Fibroblast of gingiva (primary cell): ENCODE measurements at places on chromosomes 7 and 10.
A peak's percentile ranks its signal among the peaks of the same experiment; 100 is the strongest.

GRCh38 chr10:31912289-31912688 lies 16.3 kb downstream of the ARHGAP12 start:
- no peak for DNase-seq

GRCh38 chr10:118259288-118259906 lies 82.7 kb downstream of the FAM204A start:
- no peak for DNase-seq

GRCh38 chr7:50589364-50589763 lies 24.2 kb upstream of the DDC start:
- no peak for DNase-seq

GRCh38 chr7:111476586-111477293 lies 85.6 kb downstream of the IMMP2L start:
- DNase-seq, result no peak

DNA sequence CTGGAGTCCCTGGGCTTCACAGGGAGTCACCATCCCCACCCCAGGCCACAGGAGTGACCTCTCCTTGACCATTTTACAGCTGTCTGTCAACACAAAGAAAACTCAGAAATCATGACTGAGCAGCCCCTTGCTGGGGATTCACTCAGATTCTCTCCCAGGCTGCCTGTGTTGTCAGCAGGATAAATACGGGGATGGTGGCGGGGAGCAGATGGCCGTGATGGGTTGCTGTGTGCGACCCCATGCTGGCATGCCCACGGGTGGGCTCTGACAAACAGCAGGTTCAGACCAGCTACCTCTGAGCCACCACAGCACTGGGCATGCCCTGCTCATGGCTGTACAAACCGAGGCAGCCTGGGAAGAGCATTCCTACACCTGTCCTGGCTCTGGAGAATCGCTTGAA lies 136.1 kb downstream of the SLIT1 start:
- DNase-seq, result no peak

DNA sequence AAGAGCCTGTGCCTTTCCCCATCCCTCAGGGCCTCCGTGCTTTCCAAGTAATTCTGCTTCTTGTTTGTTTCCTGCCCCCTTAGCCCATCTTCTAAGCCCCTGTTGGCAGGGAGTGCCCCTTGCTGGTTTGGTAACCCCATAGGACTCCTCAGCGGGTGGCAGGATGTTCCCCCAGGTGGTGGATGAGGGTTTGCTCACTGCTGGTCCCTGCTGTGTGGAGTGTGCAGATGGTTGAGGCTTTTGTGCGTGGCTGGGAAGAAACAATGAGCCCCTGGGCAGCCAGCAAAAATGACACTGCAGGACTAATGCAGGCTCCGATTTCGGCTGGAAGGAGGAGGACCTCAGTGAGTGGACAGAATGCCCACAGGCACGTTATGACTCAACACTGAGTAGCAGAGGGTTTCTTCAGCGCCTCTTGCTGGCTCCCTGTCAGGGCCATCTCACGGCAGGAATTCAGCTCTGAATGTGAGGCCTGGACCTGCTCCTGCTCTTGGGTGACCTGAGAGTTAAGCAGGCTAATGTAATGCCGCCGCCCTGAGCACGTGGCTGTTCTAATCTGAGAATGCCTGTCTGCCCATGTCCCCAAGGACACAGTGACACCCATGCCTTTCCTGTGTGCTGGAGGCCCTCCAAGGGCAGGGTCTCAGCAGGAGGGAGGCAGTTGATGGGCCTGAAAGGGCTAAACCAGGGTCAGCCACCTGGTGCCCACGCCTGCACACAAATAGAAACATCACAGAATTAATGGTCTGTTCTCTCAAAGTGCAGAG lies 16.6 kb downstream of the BAG3 start:
- peak; percentile 98 for DNase-seq

DNA sequence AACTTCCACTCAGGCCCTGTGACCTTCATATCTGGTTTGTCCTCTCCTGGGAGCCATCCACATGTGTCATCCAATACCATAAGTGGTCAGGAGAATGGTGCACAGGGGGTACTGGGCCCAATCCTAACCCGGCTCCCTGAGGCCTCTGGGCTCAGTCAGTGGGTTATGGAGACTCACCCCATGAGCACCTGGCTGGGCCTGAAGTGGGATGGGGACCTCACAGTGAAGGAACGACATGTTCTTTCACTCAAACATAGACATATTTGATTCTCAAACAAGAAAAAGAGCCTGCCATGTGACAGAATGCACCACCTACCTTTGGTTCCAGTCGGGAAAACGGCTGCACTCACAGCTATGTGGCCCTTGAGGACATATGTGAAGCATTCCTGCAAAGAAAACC lies 51.8 kb downstream of the XPNPEP1 start:
- DNase-seq, result no peak

- no peak for DNase-seq
These were observed 81.0 kb upstream of the KAT6B start for GRCh38 chr10:74745449-74745848.

DNA sequence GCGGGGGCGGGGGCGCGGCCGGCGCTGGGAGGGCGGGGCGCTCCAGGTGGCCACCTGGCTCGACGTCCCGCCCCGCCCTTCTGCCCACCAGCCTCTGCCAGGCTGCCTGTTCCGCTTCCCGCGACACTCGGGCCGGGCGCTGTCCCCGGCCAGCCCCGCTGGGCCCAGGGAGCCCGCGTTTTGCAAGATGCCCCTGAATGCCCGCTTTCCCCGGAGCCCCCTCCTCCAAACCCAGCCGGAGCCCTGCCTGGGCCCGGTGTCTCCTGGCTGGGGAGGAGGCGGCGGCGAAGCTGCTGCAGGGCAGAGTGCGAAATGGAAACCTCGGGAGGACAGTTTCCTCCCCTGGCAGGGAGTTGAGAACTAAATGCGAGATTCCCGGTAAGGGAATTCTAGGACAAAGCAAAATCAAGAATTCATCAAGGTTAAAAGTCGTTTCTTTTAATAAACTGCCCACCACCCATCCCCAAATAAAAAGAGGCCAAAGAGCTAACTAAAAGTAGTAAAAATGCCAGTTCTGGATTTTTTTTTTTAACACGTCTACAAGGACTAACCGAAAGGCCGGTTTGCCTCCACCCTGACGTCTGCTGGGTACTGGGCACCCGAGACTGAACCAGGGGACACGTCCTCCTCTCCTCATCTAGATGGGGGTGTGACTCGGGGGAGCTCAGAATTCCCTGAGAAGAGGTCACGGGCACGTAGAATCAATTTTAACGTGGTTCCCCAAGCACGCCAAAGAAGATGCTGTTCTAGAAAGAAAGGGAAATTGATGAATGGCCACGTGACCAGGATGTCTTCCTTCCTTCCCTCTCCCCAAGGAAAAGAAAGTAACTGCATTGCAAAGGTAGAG lies 200.4 kb upstream of the NFE2L3 start:
- no peak for DNase-seq

- DNase-seq, result no peak
These were observed 415.3 kb downstream of the DNAJB6 start for GRCh38 chr7:157751951-157752673.

- DNase-seq, result peak; percentile 56
These were observed 195.0 kb upstream of the RHOBTB1 start for GRCh38 chr10:61138708-61139591.

- peak; percentile 92 for DNase-seq
These were observed at the start of gene FKBP9 for GRCh38 chr7:32957326-32958045. Gene FKBP9, plus strand, starts transcription at chr7:32957440. Its CDS starts 134 bp downstream, at chr7:32957574.

- DNase-seq, result no peak
These were observed 349.6 kb downstream of the TFEC start for GRCh38 chr7:115680921-115681320.

DNA sequence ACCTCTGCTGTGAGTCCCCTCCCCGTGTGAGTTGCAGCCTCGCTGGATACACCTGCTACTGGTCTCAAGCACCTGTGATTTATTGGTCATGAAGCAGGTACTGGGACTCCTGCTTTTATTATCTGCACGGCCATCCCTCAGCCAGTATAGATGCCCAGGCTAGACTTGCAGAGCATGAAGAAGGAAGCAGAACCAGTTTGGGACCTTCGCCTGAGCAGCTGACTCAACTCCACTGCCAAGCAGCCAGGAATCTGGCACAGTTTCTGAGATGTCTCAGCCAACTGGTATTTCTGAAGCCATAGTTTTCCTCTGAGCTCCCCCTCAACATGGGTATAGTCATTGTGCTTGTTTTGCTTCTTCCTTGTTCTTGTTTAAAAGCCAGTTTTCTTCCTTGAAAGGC lies 28.0 kb upstream of the SLC39A12 start:
- DNase-seq, result peak; percentile 90

DNA sequence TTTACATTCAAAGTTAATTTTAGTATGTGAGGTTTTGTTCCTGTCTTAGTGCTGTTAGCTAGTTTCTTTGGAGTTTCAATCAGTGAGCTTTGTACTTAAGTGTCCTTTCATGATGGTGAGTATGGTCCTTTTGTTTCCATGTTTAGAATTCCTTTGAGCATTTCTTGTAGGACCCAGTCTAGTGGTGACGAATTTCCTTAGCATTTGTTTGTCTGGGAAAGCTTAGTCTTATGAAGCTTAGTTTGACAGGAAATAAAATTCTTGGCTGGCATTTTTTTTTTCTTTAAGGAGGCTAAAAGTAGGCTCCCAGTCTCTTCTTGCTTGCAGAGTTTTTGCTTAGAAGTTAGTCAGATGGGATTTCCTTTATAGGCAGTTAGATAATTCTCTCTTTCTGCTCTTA lies 209.2 kb upstream of the SEMA3C start:
- DNase-seq, result no peak

- no peak for DNase-seq
These were observed 385.8 kb upstream of the KLF6 start for GRCh38 chr10:4170633-4171314.

GRCh38 chr7:112414855-112415490 lies 35.3 kb upstream of the IFRD1 start:
- peak; percentile 38 for DNase-seq

DNA sequence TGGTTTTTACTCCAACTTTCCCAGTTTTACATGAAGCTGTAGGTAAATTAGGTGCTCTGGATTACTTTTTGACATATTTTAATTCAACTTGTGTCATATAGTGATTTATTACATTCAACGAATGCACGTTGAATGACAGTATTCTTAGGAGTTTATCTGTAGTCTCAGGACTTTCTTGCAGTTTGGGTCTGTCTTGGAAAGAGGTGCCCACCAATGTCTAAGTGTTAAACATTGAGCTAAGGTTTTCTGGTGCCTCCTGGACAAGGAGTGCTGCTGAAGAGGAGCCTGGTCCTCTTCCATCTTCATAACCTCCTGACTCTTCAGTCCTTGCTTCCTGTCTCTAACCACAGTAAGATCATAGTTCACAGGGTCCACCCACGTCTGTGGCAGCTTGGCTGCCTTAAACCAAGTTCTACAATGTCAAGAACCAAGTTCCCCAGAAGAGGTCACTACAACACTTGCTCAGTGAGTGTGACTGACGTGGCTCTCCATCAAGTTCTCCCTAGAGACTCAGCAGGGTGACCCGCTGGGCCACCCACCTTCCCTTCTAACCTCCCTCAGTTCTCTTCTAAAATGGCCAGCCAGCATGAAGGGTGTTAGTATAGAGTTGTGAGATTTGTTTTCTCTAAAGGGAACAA lies 6.1 kb downstream of the NPY start:
- peak; percentile 9 for DNase-seq

DNA sequence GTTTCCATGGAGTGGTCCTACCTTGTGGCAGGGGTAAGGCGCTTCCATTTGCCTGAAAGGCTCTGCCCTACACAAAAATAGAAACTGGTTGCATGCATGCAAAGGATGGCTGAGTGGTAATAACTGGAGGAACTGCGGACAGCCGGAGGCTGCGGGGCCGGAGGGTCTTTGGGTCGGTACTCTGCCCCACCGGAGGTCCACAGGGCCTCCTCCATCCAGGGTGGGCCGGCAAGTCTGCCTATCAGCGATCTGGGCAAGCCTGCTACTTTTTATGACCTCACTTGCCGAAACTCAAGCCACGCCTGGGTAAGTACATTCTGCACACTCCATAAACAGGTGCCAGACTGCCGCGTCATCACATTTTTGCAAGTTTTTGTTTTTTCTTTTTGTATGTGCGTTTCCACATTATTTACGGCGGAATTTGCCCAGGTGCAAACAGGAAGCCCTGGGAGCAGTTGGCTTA lies 30.0 kb downstream of the TACC2 start:
- no peak for DNase-seq

GRCh38 chr10:73798087-73798486 lies 12.7 kb downstream of the ZSWIM8 start:
- no peak for DNase-seq

- no peak for DNase-seq
These were observed 81.7 kb downstream of the HDAC9 start for GRCh38 chr7:18577096-18577771.

DNA sequence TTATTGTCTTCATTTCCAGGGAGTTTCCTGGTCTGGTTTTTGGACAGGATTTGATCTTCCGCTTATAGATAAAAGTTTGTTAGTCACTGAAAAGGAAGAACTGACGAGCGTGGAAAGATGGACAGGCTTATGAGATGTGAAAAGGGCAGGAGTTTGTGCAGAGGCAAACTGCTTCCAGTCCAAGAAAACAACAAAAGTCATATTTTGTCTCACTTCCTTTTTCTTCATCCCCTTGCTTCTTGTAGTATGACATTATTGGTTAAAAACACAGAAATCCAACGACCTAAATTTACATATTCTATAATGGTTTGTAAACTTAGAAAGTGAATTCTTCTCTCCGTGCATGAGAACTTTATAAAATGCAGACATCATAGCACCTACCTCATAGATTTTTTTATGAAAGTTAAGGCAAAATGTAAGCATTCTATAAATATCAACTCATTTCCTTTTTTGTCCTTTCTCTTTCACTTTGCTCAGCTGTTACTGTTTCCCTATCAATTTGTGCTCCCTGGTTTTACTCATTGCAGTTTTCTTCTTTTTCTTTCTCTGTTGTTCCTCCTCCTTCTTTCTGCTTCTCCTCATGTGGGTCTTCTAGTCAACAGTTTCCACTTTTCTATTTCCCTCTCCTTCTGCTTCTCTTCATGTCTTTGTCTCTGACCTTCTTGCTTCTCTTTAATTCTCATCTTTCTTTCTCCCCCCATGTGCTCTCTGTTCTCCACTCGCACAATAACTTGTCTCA lies 370.2 kb downstream of the ARL4A start:
- no peak for DNase-seq

- DNase-seq, result peak; percentile 51
These were observed 23.5 kb upstream of the KDM7A start for GRCh38 chr7:140200061-140200989.

DNA sequence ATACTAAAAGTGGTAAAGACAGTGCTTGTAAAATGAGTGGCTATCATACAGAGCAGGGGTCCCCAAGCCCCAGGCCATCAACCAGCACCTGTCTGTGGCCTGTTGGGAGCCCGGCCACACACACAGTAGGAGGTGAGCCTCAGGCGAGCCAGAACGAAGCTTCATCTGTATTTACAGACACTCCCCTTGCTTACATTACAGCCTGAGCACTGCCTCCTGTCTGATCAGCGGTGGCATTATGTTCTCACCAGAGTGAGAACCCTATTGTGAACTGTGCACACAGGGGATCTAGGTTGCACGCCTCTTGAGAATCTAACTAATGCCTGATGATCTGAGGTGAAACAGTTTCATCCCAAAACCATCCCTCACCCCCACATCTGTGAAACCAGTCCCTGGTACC lies 58.7 kb downstream of the ITGA8 start:
- DNase-seq, result no peak

DNA sequence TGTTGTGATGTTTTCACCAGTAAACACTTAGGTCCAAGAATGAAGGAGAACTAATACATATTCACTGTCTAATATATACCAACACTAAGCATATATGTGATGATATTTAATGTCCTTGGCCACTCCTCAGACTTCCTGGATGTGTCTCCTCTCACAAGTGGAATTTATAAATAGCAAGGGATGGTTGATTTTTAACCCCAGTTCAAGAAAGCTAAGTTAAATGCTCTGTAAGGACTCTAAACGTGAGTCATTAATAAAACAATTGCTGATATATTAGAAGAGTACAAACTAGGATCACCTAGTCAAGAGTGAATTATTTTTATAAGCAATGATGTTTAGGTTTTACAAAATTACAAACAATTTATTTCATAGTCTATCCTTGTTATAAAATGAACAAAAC lies 355.9 kb upstream of the TMEM229A start:
- no peak for DNase-seq
